ENCODE measurements at places on chromosomes 13 and 19.

DNA sequence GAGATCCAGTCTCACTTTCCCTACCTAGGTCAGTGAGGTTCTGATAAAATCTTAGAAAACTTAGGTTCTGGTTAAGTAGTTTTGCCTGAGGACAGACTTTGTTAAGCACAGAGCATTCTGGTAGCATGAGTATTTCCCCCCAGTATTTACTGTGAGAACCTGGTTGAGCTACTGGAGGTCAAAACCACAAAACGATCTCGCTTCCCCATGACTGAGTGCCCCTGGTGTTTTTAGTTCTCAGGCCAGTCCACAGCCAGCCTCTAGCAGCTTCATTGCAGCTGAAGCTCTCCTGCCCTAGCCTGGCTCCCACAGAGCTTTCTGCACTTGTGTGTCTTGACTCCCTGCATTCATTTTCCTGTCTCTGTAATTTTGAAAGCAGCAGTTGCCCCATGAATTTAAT, 1138.2 kb downstream of the UQCRFS1 start:
- DNase-seq = no peak

DNA sequence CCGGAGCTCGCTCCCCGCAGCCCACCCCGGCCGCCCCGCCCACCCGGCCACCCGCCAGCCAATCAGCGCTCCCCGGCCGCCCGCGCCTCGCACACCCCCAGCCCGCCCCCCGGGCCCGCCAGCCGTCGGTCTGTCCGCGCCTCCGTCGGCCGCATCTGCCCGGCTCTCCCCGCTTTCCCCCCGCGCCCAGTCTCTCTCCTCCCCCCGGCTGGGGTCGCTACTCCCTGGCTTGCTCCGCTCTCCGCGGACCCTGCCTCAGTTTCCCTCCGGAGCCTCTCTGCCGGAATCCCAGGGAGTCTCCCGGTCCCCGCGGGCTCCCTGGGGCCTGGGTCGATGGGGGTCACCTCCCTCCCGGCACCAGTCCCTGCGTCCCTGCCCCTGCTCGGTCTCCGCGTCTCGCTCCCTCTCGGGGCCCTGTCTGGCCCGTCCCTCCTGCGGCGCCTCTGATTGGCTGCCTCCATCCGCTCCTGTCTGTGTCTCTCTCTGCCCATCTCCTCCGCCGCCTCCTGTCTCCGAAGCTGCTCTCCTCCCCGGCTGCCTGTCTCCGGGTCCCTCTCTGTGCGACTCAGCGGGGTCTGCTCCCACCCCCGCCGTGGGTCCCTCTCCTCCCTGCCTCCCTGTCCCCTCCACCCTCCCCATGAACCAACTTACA, 484 bp downstream of the IL11 start:
- peak; percentile 95 for DNase-seq

GRCh38 chr13:23212671-23213070, 31.9 kb downstream of the SGCG start:
- peak; percentile 7 for DNase-seq

GRCh38 chr19:5987077-5987818, 9.3 kb upstream of the RANBP3 start:
- peak; percentile 83 for DNase-seq

- DNase-seq = no peak
These were observed 3.3 kb upstream of the KLK15 start for GRCh38 chr19:50836543-50837195.

GRCh38 chr19:4320419-4320818, 16.0 kb downstream of the FSD1 start:
- no peak for DNase-seq

GRCh38 chr13:93455861-93456260, 229.3 kb downstream of the GPC6 start:
- DNase-seq = no peak

GRCh38 chr13:29855009-29855408, 4.6 kb upstream of the UBL3 start:
- DNase-seq = no peak

GRCh38 chr19:37975596-37976515, 68.8 kb downstream of the SIPA1L3 start:
- DNase-seq = no peak

- no peak for DNase-seq
These were observed 12.3 kb upstream of the RASA3 start for GRCh38 chr13:114144606-114145244.

GRCh38 chr13:80560609-80561008, 219.7 kb upstream of the SPRY2 start:
- DNase-seq = no peak

GRCh38 chr19:43695985-43696704, 19.7 kb upstream of the IRGC start:
- no peak for DNase-seq

- peak; percentile 11 for DNase-seq
These were observed 8.7 kb upstream of the KCNRG start for GRCh38 chr13:50006426-50007135.

DNA sequence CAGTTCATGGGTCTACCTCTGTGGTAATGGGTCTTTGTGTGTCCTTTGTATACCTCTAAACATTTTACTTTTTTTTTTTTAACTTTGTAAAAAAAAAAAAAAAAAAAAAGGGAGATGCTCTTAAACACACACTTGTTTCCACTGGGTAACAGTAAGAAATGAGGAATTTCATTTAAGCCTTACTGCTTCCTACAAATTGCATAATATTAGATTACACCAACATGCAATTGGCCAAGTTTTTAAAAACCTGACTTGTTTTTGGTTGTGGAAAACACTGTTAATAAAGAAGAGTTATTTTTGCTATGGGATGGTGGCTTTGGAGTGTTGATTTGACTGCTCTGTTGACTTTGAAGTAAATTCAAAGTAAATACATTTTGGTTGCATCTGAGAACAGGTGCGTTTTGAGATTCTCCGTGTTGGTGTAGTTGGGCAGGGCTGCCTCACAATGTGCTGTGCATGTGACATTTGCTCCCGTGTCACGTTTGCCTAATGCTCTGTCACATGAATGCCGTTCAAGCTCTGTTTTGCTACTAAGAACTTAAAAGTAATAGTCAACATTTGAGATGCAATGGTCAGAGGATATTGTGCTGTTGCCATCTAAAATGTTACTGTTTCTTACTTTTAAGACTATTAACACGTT, 202.4 kb downstream of the LMO7 start:
- no peak for DNase-seq

DNA sequence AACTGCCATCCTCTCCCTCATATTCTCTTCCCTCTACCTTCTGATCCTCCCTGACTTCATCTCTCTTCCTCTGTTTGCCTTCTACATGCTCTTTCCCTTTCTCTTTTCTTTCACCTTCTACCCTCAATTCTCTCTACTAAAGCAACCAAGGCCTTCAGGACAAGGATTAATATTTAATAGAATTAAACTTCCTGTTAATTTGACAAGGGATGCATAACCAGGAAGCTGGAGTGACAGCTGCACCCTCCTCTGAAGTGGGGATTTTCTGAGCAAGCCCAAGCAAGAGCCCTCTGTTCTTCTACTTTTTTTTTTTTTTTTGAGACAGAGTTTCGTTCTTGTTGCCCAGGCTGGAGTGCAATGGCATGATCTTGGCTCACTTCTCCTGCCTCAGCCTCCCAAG, 63.4 kb upstream of the MED4 start:
- DNase-seq = no peak

Data from GM03348 (cell line).